ENCODE measurements at places on chromosomes 1 and 21.
A peak's percentile ranks its signal among the peaks of the same experiment; 100 is the strongest.

DNA sequence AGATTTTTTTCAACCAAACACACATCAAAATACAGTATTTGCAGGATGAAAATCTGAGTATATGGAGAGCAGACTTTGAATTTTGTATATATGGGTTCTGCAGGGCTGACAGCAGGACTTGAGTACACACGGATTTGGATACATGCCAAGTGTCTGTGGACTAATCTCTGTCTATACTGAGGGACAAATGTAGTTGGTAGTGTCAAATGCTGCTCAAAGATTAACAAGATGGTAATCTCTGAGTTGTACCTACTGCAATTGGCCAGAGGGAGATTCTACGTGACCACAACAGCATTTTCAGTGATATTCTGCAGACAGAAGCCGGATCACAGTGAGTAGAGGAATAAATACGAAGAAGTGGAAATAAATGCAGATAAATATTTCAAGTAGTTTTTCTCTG is 43.4 kb downstream of the SHCBP1L start:
- DNase-seq = no peak

DNA sequence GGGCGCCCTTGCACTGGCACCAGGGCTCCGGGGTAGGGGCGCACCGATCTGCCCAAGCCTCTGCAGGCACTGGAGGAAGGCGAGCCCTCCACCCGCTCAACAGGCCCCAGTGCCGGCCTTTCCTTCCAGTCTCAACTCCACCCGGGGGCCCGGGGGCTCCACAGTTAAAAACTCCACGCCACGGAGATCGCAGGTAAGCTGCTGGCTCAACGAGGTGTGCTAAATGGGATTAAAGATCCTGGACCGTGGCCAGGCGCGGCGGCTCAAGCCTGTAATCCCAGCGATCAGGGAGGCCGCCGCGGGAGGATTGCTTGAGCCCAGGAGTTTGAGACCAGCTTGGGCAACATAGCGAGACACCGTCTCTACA is 536 bp downstream of the HSF2BP start:
- no peak for DNase-seq

DNA sequence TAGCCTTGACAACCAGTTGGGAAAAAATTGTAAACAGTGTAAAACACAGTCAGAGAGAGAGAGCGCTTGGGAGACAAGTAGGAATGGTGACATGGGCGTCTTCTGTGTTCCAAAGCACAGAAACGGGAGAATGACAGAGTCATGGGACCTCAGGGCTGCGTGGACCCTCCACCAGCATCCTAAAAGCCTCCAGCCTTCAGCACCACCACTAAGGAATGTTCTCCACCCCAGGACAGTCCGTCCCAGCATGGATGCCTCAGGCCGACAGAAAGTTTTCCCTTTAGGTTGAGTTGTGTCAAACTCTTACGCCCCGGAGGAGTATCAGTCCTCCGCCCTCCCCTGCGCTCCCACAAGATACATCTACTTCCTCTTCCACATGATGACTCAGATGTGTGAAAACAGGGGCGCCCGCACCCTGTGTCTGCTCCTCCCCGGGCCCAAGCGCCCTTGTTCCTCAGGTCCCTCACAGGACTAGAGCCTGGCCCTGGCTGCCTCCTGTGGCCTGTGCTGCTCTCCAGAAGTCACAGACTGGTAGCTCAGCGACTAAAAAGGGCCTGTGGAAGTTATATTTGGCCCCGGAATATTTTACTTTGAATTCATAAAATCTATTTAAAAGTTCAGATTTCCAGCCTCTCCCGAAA is 63.9 kb upstream of the EFHD2 start:
- DNase-seq = peak; percentile 73

- DNase-seq = no peak
These were observed 45.8 kb upstream of the FHAD1 start for GRCh38 chr1:15201221-15201620.

DNA sequence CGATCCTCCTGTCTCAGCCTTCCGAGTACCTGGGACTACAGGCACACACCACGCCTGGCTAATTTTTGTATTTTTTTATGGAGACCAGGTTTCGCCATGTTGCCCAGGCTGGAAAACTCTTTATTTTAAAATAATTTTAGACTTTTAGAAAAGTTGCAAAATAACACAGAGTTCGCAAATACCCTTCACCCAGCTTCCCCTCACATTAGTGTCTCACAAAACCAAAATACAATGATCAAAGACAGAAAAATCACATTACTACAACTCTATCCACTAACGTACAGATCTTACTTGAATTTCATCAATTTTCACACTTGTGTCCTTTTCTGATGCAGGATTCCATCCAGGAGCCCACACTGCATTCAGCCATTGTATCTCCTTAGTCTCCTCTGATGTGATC is 58.8 kb upstream of the ERRFI1 start:
- no peak for DNase-seq

DNA sequence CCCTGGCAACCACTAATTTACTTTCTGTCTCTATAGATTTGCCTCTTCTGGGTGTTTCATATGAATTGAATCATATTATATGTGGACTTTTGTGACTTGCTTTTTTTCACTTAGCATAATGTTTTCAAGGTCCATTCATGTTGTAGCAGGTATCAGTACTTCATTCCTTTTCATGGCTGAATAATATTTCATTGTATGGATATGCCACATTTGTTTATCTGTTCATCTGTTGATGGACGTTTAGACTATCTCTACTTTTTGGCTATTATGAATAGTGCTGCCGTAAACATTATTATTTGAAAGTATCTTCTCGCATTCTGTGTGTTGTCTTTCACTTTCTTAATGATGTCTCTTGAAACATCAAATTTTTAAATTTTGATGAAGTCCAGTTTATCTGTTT is 32.8 kb upstream of the CD101 start:
- no peak for DNase-seq

DNA sequence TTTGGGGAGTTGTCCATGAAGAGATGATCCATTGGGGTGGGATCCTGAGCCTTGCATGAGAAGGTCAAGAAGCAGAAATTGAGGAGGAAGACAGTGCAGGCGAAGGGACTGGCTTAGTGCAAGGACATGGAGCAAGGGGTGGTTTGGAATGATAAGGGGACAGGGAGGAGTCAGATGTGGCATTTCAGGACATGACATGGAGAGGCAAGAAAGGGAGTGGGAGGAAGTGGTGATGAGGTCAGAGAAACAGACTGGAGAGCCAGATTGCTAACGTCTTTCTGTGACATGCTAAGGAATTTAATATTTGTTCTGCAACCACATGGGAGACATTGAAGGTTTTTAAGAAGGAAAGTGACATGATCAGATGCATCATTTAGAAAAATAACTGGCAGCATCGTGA is 346.8 kb upstream of the FMN2 start:
- DNase-seq = no peak

DNA sequence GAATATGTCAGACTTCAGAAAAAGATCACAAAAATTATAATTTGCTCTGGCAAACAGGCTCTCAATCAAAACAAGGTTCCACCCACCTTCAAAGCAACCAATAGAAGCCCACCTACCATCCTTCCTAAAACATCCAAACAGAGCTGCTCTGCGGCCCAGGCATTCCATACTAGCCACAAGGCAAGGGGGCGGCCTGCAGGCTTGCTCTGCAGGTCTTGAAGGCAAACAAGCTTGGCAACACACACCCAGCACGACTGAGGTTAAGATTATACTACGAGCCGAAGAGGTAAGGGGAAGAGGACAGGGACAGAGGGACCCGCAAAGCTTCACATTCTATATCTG is 207.3 kb downstream of the SLC45A1 start:
- DNase-seq = peak; percentile 43

DNA sequence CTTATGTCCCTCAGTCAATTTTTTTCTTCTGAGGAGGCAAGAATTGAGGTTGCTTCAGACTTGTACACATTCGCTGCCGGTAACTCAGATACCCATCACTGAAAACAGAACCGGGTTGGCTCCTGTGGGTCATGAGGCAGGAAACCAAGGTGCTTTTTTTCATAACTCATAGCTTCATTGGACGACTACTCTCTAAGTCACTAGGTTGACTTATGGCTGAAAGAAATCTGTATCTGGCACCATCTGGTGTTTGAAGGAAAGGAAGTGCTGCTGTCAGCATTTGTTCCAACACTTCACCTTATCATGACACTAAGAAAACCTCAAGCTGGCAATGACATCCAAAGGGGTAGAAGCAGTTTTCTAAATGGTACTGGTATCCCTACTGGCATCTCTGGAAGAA is 82.3 kb downstream of the TBX19 start:
- DNase-seq = peak; percentile 85

- DNase-seq = no peak
These were observed 16.2 kb downstream of the AZIN2 start for GRCh38 chr1:33097137-33097611.

DNA sequence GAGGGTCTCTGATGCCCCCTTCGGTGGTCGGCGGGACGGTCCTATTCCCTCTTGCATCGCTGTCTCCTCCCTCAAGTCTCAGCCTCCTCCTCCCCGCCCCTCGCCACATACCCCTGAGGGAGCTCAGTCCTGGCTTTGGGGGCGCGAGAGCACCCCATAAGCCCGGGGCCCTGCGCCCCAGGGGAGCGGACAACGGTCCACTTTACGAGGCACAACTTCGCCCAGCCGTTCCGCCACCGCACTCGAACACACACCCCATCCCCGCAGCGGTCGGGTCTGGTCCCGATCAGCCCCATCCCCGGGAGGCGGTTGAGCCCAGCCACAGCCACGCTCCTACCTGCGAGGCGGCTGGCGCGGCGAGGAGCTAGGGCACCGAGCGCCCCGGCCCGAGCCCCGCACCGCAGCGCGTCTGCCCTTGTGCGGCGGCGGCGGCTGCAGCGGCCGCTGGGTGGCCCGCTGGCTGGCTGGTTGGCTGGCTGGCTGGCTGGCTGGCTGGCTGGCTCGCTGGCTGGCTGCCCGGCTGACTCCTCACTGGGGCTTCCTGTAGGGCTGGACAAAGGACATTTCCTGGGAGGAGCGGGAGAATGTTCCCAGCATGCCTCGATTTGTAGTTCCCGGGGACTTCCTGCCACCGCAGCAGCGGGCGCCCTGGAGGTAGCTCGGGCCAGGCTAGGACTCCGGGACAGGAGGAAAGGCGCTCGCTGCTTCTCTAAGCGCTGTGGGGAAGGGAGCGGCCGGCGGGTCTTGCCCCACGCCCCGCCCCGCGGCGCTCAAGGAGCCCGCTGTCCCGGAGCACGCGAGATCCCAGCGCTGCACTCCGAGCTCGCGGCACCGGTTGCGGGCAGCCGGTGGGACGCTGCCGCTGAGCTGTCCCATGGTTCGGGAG is at the start of gene ZNF697:
ZNF697 (minus strand) TSS at position 533 of the 886 bp plus-strand sequence. CDS start 22,166 bp downstream, outside the sequence.
- DNase-seq = peak; percentile 17

GRCh38 chr21:40395732-40396131 is 451.2 kb downstream of the DSCAM start:
- no peak for DNase-seq

DNA sequence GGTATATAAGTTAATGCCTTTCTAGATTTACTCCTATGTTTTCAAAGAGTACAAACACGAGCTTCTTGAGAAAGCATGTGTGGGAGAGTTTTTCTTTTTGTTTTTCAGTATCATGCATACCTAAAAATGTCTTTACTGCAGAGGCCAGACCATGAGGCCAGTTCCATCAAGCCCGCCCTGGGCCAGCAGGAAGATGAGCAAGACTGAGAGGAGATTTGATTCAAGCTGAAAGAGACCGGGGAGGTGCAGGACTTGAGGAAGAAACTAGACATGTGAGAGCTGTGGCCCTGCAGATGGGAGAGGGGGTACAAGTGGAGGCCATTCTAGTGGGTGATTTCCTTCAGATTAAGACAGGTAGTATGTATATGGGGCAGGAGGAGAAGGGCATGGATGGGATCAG is 33.4 kb upstream of the NTPCR start:
- DNase-seq = no peak
